Progenitor cell of endocrine pancreas (in vitro differentiated cells): ENCODE measurements at places on chromosomes 1 and 21. TPM values are rescaled to one million over a fixed set of nuclear protein-coding genes. Genes with fewer than 3 reads are reported as not detected.

WDR26 gene
- 83.9 and 84.9 TPM in 2 replicates for total RNA-seq

RGS2 gene
- total RNA-seq, result 21.8 and 22.4 TPM in 2 replicates

C1orf141 gene
- 0.31 TPM in 1 of 2 replicates, not detected in the other for total RNA-seq

GRCh38 chr1:109492779-109493178 lies 1.1 kb upstream of the CYB561D1 start:
- DNase-seq, result no peak

DNA sequence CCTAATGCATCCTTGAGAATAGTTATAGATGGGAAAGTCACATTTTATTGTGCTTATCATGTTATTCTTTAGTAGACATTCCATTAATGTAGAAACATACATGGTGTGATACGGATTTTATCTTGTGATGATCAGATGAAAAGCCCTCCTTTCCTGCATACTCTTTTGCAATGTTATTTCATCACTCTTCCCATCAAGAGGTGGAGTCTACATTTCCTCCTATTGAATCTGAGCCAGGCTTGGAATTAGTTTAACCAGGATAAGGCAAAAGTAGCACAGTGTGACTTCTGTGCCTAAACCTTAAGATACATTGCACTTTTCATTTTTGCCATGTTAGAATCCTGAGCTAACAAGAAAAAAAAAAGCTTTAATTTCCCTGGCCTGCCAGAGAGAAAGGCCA lies 393.7 kb upstream of the ST6GALNAC5 start:
- no peak for DNase-seq

DNA sequence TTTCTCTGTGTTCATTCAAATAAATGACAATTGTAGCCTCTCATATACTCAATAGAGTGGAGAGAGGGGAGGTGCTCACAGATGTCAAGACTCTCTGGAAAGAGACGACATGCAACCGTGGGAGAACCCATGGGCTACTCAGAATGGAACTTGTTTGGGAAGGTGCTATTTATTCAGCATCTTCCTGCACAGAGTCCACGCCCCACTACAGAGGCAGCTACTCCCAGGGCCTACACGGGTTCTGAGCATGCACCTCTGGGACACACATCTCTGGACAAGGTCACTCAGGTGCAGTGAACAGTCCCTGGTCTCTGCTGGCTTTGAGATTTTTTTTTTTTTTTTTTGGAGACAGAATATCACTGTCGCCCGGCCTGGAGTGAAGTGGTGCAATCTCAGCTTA lies 64.1 kb downstream of the NID1 start:
- DNase-seq, result no peak

DNA sequence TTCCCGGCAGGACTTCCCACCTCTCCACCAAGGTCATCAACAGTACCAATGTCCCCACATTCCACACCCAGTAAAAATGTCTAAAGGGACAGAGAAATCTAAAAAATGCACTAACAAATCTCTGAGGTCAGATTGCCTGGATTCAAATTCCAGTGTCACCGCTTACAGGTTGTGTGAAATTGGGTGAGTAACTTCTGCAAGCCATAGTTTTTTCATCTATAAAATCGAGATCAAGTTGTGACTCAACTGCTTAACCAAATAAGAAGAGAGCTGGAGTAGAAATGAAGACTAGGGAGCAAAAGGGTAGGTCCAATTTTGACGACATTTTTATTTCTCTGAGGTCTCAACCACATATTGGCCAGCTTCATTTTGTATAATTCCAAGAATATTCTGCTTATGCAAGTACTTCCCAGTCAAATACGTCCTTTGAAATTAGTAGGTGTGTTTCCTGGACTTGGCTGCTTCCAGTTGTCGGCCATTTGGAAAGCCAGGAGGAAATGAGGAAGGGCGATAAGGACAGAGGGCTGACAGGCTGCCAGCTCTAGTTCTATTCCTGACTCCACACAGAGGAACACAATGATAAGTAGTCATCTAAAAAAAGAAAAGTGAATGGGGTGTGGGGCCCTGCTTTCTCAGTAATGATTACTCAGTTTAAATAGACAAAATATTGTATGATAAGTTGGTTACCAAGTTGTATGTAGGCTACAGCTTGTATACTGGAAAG lies 57.7 kb upstream of the ZC3H11B start:
- DNase-seq, result no peak

DNA sequence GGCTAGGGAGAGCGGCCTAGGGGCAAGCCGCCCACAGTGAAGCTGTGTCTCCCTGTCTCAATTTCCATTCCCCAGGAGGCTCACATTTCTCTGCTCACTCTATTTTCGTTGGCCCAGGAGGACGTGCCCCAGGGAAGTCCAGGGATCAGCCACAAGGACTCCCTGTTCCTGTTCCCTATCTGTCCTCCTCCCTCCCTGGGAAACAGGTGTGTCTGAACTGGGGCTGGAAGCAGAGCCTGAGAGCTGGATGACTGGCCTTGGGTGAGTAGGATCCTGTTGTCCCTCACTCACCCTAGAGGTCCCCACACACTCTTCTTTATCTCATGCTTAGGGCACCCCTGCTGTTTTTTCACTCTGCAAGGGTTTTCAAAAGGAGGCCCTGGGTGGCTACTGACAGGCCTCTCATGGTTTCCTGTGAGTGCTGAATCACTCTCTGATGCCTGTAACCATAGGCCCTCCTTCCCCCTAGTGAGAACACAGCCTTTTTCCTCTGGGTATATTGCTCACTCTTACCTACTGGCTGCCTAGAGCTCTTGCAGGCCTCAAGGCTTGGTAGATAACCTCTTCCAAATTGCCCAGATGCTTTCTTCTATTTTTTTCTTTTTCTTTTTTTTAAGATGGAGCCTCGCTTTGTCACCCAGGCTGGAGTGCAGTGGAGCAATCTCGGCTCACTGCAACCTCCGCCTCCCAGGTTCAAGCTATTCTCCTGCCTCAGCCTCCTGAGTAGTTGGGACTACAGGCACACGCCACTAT lies 3.3 kb upstream of the UTP11 start:
- DNase-seq, result no peak

- no peak for DNase-seq
These were observed 10.2 kb upstream of the METTL18 start for GRCh38 chr1:169804941-169805340.

DNA sequence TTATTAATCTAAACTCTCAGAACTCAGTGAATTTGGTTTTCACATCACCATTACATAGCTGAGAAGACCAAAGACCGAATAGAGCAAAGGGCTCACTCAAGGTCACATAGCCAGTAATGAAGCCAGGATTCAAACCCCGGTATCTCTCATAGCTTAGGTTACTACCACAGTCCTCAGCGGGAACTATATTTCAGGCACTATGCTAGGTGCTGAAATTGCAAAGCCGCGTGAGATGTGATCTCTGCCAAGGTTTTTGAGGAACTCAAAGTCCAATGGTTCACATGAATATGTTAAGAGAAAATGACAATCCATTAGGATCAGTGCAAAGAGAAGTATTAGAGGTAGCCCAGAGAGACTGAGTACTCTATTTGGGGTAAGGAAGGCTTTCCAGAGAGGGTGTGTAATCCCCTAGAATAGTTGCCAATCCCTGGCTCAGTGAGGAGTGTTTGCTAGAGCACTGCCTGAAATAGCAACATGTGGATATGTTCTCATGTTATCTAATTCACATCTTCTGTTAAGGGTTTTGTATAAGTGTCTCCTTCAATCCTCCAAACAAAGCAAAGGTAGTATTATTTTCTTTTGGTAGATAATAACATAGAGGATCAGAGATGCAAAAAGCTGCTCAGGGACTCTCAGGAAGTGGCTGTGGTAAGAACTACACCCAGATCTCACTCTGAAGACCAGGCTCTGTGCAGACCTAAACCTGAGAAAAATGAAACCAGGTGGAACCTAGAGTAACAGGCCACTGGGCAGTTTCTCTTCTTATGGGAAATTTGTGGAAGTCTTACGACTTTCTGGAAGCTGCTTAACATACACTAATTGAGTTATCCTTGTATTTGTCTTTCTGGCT lies 93.1 kb upstream of the C8B start:
- DNase-seq, result no peak

DNA sequence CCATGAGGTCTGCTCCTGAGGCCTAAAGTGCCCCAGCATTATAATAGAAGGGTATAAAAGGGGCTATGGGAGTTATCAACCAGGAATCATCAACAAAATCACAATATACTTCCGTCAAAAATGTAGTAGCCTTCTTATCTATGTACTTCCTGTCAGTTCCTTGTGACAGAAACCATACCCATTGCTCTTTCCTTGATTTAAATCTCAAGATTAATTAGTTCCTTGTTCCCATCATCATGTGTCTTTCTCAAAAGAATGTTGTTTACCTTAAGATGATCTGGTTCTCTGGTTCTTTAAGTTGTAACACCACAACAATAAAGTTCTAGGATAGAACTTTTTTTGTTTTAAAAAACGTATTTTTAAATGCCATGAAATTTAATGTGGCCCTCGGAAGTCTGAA lies 833.3 kb downstream of the LTN1 start:
- no peak for DNase-seq

DNA sequence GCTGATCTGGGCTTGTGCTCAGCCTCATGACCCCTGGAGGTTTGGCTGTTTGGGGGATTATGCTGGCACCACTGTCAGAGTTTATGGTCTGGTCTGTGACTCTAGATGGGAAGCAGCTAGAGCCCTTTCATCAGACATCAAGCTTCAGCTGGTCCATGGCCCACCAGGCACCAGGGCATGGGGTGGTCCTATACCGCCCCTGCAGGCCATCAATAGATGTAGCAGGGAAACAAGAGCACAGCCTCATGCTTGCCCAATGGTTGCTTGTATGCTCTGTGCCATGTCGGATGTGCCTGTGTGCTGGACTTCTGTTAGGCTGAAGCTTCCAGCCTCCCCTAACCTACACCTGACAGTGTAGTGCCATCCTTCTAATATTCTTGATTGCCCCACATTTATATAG lies 71.1 kb upstream of the CD34 start:
- no peak for DNase-seq

GRCh38 chr1:68889471-68889870 lies 392.6 kb upstream of the DEPDC1 start:
- no peak for DNase-seq

GRCh38 chr1:206832352-206832880 lies 33.0 kb upstream of the IL20 start:
- DNase-seq, result no peak

DNA sequence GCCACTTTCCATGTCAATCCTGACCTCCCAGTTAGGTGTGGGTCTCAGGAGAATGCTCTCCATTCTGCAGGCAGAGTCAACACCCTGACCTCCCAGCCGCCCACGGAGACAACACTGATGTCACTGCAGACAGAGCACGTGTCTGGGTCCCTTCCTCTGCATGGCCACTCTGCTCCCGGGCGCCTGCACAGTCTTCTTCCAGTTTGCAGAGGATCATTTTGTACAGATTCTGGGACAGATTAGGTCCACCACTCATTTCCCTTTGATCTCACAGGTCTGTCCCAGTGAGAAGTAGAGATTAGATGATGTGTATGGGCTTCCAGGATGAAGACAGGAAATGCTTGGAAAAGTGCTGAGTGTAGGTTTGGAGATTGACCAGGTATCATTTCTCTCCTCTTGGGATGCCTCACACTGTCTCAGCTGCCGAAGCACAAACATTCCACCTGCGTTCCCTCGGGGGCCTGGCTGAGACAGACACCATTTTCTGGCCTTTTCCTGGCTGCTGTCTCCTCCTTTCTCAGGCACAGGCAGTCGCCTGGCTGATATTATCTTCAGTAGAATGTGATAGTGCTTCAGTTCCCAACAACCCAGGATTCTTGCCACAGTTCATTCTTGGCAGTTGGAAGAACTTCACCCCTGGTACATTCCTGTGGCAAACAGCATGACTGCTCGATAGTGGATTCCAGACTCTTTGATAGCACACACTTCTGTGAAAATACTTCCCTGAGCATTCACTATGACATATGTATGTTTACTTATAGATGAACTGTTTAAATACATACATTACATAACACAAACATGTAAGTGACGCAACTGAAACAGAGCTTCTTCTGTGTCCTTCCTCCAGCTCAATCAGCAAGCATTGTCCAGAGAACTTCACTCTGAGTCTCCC lies 7.9 kb downstream of the MYBPHL start:
- no peak for DNase-seq
